Bronchial epithelial cell (primary cell): ENCODE measurements at places on chromosomes 6 and 20.

GRCh38 chr6:79438030-79438429 lies 99.2 kb downstream of the LCA5 start:
- DNase-seq = no peak

DNA sequence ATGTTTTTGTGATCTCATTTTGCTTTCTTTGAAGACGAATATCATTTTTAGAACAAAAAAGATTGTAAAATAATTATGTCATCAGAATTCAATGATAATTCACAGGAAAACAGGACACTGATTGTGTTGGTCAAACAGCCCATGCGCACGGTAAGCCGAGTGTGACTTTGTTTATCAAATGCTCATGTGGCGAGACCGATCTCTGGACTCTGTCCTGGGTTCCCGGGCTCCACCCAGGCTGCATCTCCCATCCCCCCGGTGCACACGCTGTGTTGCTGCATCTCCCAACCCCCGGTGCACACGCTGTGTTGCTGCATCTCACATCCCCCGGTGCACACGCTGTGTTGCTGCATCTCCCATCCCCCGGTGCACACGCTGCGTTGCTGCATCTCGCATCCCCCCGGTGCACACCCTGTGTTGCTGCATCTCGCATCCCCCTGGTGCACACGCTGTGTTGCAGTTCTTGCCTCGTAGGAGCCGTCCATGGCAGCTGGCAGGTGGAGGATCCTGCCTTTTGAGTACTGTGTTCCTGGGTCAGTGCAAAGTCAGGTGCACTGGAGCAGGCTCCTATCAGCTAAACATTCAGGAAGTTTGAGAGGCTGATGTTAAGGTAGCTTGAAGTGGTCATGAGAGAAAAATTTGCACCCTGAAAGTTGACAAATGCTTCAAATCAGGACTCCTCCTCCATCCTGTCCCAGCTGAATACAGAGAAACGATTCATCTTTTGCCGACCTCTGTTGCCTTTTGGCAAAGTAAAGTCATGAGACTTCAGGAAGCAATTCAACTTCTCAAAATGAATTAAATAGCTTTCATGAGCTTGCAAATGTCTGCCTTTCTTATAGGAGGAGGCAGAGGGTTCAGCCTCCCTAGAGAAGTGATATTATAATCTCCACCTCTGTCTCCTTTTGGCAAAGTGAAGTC lies 77.1 kb upstream of the FRMD1 start:
- DNase-seq = no peak

DNA sequence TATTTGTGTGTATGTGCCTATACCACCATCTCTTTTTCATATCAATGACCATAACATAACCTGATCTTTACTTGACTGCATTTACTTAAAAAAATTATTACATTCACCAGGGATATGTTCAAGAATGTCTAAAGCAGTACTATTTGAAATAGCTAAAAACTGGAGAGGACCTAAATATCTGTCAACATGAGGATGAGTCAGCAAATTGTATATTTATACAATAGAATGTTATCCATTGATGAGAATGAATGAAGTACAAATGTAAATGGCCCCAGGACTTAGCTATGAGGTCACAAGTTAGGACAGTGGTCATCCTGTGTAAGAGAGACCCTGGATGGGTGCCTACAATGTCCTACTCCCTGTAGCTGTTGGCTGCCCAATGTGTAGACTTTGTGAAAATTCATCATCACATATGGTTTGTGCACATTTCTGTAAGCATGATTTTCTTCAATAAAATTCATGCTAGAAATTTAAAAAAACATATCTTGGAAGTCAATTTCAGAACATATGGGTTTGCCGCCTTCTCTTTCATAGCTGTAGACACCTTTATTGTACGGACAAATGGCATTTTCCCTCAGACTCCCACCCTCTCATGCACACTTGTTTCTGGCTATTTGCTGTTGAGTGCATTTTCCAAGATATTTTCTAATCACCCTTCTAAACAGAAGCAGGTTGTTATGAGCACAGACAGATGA lies 202.4 kb downstream of the CDH26 start:
- DNase-seq = no peak

GRCh38 chr20:25033924-25034300 lies 24.0 kb downstream of the ACSS1 start:
- no peak for DNase-seq

DNA sequence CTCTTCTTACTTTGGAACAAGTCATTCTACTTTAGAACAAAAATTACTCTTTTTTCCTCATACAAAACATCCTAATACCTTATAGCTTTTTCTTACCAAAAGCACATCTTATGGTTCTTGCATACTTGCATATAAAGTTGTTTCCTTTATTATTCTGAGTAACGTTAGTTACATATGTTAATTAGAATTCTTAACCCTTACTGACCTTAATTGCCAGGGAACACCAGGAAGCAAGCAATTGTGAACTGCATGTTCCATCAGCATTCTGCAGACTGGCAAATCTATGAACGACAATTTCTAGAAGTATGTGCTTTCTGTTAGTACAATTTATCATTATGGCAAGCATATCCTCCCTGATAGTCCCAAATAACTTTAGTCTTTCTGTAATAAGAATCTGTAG lies 831.0 kb downstream of the C6orf118 start:
- no peak for DNase-seq

DNA sequence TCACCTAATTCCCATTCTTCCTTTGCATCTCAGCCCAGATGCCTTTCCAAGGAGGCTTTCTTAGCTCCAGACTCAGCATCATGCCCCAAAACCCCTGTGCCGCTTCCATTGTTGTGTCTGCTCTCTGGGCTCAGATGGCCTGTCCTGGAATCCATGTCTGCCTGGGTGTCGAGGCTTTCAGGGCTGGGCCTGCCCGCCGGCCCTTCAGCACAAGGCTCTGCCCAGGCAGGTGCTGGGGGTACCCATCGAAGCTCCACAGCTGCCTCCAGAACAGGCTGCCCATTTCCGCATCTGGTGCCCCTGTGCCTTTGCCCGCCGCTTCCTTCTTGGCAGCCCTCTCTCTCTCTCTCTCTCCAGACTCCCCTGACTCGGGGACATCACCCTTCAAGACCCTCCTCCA lies 1.2 kb downstream of the CPXM1 start:
- DNase-seq = no peak

- no peak for DNase-seq
Measured at GRCh38 chr6:156587071-156587470, 190.1 kb upstream of the ARID1B start.

DNA sequence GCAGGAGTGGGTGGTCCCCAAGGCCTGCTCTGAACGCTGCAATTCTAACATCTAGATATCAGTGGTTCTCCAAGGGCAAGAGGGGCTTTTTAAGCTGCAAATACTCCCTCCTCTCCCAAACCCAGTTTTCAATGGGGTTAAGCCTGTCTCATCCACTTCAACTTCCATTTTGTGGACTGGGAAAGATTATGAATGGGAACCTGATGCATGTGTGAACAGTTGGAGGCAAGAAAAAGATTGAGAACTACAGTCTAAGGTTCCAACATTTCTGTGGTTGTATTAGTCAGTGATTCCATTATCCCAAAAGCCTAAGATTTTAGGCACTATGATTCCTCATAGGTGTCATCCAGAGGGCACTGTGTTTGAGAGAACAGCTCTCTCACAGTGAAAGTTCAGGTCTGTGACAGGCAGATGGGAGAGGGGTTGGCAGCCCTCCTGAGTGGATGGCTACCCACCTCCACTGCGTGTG lies 53.7 kb downstream of the HNF4A start:
- peak; percentile 59 for DNase-seq

GRCh38 chr6:167146135-167146534 lies 11.6 kb downstream of the GPR31 start:
- no peak for DNase-seq

GRCh38 chr6:168163096-168163731 lies 84.2 kb upstream of the FRMD1 start:
- no peak for DNase-seq

DNA sequence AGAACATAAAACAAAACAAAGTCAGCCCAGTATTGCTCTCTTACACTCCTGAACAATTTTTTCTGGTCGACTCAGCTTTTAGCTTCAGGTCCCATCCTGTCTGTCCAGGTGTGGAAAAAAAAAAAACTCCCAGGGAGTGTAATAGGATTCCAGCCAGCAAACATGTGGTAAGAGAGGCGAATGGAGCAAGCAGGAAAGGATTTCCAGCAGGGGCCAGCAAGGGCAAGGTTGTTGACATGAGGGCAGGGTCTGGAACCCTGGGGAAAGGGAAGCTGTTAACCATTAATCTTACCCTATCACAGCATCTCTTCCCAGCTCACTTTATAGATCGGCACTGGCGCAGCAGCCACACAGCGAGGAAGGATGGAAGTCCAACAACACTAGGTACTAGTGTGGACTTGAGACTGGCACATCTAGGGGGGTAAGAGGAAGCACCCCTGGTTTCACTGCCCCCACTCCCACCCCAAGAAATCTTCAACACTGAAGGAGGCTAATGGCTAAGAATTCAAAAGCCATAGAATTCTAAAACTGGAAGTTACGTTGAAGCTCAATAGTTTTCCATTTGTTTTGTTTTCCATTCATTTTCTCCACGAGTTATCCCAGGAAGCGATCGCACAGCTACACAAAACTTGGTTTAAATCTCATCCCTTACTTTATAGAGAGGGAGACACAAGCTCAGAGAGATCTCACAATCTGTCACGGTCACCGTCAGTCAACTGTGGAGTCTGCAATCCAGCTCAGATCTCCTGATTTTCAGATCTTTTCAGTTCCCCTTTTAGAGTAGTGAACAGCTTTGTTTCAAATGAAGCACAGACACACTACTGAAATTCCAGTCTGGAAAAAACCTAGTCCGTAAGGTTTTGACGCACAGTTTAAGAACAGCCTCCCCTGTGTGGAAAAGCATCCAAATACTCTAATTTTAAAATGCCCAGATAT lies 53.3 kb downstream of the SLC22A23 start:
- peak; percentile 92 for DNase-seq

- no peak for DNase-seq
Measured at GRCh38 chr6:169648092-169648491, 53.7 kb downstream of the WDR27 start.

DNA sequence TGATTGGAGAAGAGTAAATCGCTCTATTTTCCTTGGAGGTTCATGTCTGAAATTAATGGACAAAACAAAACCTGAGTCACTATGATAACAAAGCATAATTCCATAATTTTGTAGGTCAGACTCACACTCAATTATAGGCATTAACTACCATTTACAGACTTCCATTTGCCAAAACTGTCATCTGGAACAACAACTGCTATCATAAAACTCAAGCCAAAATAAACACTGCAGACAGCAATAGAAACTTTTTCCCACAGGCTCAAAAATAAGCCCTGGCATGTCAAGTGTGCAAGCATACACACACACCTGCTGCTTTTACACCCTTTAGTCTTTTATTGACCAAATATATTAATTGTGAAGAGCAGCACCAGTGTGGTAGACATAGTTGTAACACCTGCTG lies 7.1 kb downstream of the MRPS10 start:
- DNase-seq = no peak

GRCh38 chr6:41455410-41455809 lies 90.8 kb upstream of the FOXP4 start:
- no peak for DNase-seq

DNA sequence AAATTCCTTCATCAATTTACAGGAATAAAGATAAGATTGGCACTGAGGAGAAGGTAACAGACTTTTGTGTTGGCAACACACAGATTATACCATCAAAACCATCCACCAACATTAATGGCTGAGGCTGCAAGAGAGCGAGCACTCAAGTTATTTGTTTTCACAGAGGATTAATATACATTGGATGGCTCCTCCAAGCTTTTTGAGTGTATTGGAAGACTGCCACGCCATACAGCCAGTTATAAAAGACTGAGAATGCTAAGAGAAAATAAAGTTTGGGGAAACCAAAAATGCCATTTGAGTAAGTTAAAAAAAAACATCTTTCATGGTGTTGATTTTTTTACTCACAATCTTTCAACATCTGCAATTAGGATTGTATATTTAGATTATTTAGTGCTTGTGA lies 973.8 kb upstream of the SLC35B3 start:
- no peak for DNase-seq

- DNase-seq = no peak
Measured at GRCh38 chr6:43979525-43979924, 147.7 kb downstream of the MRPL14 start.

- DNase-seq = no peak
Measured at GRCh38 chr6:20717743-20718142, 183.5 kb downstream of the CDKAL1 start.

DNA sequence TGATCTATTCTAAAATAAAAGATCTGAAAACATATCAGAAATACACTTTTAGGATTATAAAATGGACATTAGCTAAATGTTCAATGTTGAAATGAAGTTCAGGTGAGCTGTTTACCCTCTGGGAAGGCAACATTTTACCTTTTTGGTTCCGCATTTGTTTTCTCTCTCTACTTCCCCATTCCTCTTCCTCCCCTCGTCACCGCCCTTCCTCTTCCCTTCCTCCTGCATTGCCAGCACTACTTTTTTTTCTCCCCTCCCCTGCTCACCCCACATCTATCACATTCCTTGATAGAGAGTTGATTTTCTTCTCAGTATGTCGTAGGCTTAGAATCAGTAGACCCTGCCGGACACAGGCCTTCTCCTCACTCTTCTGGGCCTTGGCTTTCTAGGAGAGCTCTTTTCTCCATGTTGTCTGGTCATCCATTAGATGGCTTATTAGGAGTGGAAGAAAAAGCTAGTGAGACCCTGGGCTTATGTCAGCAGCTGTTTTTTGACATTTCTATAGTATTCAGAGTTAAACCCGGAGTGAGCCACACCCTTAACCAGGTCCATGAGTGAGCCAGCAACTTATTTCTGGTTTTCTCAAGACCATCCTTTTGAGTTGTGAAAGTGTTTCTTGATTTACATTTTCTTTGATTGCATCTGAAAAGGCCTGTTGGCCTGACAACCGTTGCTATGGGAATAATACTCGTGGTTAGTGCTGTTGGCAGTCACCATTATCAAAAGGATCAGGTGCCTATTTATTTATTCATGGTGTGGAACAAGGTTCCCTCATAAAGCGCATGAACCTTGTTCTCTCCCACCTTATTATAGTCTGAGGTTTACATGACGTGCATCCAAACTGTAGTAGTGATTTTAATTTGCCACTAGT lies 90.9 kb downstream of the DTD1 start:
- no peak for DNase-seq

DNA sequence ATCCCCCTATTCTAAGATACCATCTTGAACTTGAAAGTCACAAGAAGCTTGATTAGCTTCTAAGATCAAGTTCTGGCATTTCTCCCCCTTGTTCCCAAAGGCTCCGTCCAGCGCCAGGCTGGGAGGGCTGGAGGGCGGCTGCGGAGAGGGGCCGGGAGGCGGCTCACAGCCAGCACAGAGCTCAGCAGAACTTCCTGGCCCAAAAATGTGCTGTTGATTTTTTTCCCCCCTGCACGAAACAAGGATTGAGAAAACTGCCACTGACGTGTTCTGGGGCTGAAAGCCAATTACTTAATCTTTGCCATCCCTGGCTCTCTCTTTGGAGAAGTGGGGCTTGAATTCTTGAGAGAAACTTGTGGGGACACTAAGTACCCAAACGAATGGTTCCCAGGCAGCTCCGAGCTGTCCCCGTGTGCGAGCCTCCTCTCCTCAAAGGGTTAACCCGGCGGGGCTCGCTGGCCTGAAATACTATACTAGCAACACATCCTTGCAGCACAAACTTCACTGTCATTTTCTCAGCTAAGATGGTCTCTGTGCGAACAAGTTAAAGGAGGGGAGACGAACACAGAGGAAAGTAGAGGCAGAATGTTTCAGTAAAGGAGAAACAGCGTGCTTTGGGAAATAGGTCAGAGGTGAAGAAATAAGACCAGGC lies 452 bp downstream of the TRAF3IP2 start:
- peak; percentile 49 for DNase-seq
